Daoy (cell line): ENCODE measurements at places on chromosomes 11 and 22. TPM values are rescaled to one million over a fixed set of nuclear protein-coding genes. Genes with fewer than 3 reads are reported as not detected.

DNA sequence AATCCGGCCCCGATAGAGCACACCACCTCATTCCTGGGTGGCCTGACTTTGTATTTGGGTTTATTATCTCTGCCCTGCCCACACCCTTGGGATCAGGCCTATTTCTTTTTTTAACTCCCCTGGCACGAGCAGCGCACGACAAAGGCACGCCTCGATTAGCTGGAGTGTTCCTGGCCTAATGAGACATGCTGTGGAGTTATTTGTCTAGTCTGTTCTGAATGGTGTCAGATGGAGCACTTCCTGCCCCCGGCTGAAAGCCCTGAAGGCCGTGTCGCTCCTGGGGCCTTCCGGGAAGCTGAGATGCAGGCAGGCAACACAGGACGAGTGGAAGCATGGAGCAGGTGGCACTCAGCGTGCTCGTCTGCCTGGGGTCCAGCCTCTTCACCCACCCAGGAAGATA is 47.1 kb downstream of the LARGE1 start:
- DNase-seq, result no peak

Gene FREY1
- total RNA-seq, result 0.23 and 0.39 TPM in 2 replicates

- DNase-seq, result no peak
Observed at GRCh38 chr11:119336744-119337469, 2.6 kb downstream of the RNF26 start.

Gene MYEOV
- 5.6 and 13.6 TPM in 2 replicates for total RNA-seq

Gene FADS2
- 21.3 and 33.8 TPM in 2 replicates for total RNA-seq

GRCh38 chr11:84106541-84106940 is 820.4 kb upstream of the CCDC90B start:
- no peak for DNase-seq

DNA sequence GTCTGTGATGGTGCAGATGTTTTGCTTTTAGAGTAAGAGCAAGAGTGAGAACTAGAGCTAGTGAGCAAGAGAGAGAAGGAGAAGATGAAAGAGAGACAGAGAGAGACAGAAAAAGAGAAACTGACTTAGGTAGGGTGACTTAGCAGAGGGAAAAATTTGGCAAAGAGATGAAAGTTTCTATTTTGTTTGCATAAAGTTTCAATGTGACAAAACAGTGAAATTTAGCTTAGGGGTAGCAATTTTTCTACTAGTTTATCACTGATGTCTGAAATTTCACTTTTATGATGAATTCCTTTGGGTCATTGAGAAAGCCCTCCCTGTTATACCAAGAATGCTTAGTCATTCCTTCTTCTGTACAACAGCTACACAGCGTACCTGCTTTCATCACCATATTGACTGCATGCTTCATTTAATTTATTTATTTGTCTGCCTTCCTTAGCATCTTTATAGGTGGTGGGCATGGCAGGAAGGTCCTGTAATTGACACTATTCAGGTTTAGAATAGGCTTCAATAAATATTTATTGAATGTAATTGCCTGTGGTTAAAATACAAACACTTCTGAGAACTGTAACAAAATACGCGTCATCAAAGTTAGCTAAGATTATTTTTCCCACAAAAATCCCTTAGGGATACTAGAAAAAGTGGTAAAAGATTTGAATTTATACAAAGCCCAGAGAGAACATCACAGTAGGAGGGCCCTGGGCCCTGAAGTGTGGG is 19.9 kb upstream of the CTSC start:
- DNase-seq, result peak; percentile 21

- DNase-seq, result no peak
Observed at GRCh38 chr22:42801252-42802080, 55.6 kb downstream of the ARFGAP3 start.

DNA sequence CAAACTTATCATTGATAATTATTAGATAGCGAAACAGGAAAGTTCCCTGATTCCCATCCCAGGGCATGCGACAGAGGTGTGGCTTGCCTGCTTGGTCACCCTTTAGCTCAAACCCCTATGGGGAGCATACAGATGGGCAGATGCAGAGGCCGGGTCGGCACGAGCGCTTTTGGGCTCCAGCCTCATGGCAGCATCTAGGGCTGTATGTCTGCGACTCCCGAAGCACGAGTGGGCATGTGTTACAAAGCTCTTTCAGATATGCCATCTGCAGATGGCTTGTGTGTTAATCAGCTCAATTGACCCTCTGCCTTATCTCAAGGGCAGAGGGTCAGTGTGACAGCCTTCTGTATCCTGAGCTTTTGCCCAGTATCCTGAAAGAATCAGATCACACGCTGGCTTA is 2069.3 kb upstream of the RAG2 start:
- DNase-seq, result no peak
